ENCODE measurements at places on chromosomes 6 and 20. TPM values are rescaled to one million over a fixed set of nuclear protein-coding genes. Genes with fewer than 3 reads are reported as not detected.

The CST2 gene
- polyA plus RNA-seq = 3.5 TPM

The CLPSL2 gene
- not detected for polyA plus RNA-seq

The NR2E1 gene
- 0.17 TPM for polyA plus RNA-seq

DNA sequence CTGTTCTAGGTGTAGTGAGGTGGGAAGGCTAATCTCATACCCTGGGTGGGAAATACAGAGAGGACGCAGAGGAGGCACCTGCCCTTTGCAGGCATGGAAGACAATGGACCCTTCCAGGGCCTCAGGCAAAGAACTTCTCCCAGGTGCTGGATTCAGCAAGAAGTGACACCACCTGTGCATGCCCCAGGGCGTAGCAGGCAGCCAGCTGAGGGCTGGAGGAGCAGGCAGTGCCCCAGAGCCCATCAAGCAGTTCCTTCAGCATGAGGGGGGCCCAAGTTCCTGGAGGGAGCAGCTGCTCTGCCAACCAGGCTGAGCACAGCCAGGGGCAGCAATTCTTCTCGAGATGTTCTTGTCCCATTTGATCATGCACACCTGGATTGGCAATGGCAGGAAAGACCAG, 170.3 kb upstream of the PDE10A start:
- no peak overlapping the region for H3K4me3 ChIP-seq
- H3K27ac ChIP-seq = no peak overlapping the region

- no peaks in the 10 kb centered on the region for H3K36me3 ChIP-seq
- no peak overlapping the region for H3K27ac ChIP-seq
- H3K4me3 ChIP-seq = no peak overlapping the region
- DNase-seq = no peak
- H3K4me1 ChIP-seq = no peaks in the 10 kb centered on the region
- no peaks in the 10 kb centered on the region for H3K27me3 ChIP-seq
These were observed 133.4 kb upstream of the DTNBP1 start for GRCh38 chr6:15796130-15796771.

- no peaks in the 10 kb centered on the region for H3K4me1 ChIP-seq
- no peak overlapping the region for H3K27ac ChIP-seq
- no peaks in the 10 kb centered on the region for H3K36me3 ChIP-seq
- H3K4me3 ChIP-seq = no peak overlapping the region
These were observed 41.6 kb downstream of the CCN2 start for GRCh38 chr6:131909408-131910218.

DNA sequence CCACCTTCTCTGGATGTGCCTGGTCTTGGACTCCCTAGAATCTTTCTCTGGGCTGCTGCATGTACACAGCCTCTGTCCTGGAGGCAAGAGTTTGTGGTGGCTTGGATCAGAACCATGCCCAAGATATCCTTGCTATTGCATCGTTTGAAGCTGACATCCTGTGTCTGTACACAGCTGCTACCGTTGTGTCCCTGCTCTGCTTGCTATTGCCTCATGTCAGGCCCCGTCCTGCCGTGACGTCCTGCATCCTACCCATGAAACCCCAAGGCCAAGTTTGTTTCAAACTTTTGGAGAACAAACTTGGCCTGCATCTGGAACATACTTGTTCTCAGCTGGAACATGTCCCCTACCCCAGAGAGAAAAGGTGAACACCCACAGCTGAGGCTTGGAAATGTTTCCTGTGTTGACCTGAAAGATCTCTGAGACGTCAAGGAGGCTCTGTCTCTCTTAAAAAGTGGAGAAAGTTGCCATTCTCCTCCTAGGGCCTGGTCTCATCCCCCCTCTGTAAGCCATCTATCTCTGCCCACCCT, 78.1 kb downstream of the HFE start:
- H3K4me3 ChIP-seq = no peak overlapping the region
- no peak for DNase-seq
- H3K36me3 ChIP-seq = no peaks in the 10 kb centered on the region
- H3K4me1 ChIP-seq = no peaks in the 10 kb centered on the region
- H3K27me3 ChIP-seq = no peaks in the 10 kb centered on the region
- no peak overlapping the region for H3K27ac ChIP-seq
